Testis (tissue), 5 donors: ENCODE measurements at places on chromosomes 6 and 20. TPM values are rescaled to one million over a fixed set of nuclear protein-coding genes. Genes with fewer than 3 reads are reported as not detected.
A peak's percentile ranks its signal among the peaks of the same experiment; 100 is the strongest.

DNA sequence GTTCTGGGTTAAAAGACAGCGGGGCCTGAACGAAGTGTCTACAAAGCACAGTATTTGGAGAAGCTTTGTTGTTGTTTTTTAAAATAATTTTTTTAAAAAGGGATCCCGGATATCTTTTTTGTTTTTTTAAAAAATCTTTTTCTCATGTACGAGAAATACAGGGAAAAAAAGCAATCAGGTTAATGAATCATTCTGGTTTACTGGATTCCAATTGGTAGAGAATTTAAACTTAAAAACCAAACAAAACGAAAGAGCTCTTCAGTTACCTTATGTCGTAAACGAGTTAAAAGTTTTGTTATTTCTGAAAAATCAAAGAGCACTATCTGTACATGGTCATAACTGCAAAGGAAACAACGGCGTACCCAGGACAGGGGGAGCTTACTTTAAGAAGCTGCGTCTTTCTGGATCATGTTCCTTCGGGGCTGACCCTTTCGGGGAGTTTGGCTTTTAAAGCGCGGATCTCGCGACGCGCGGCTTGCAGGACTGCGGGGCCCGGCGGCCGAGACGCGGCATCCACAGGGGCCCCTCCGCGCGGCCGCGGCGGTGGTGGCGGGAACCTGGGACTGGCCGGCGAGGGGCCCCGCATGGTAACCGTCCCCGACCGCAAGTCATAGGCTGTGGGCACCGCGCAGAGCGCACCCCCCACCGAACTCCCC is 927 bp downstream of the IL20RA start:
- H3K27ac ChIP-seq: peak overlapping the region; percentile 84
- peak overlapping the region; percentile 91 for H3K4me3 ChIP-seq
- no peaks in the 10 kb centered on the region for H3K36me3 ChIP-seq
- no peaks in the 10 kb centered on the region for H3K27me3 ChIP-seq

Gene NKX2-4
- 0.99 TPM for polyA plus RNA-seq

GRCh38 chr6:115909923-115910546 is 150.7 kb downstream of the FRK start:
- H3K4me1 ChIP-seq: no peaks in the 10 kb centered on the region
- no peaks in the 10 kb centered on the region for H3K36me3 ChIP-seq
- DNase-seq: no peak
- H3K27me3 ChIP-seq: no peaks in the 10 kb centered on the region

Gene COL11A2
- polyA plus RNA-seq: 8.2 TPM

Gene PHF10
- 69.5 TPM for polyA plus RNA-seq

Gene CDS2
- 55.0 TPM for polyA plus RNA-seq

GRCh38 chr6:115514656-115515055 is 546.0 kb downstream of the FRK start:
- no peak overlapping the region for H3K4me3 ChIP-seq
- H3K4me1 ChIP-seq: no peaks in the 10 kb centered on the region
- DNase-seq: no peak
- H3K36me3 ChIP-seq: no peaks in the 10 kb centered on the region
- H3K27me3 ChIP-seq: no peaks in the 10 kb centered on the region

- no peaks in the 10 kb centered on the region for H3K4me1 ChIP-seq
- no peak overlapping the region for H3K27ac ChIP-seq
Measured at GRCh38 chr6:106973018-106973835, 1.3 kb downstream of the CD24 start.

Gene GGTLC1
- 20.7 TPM for polyA plus RNA-seq

Gene PERP
- 13.8 TPM for polyA plus RNA-seq

DNA sequence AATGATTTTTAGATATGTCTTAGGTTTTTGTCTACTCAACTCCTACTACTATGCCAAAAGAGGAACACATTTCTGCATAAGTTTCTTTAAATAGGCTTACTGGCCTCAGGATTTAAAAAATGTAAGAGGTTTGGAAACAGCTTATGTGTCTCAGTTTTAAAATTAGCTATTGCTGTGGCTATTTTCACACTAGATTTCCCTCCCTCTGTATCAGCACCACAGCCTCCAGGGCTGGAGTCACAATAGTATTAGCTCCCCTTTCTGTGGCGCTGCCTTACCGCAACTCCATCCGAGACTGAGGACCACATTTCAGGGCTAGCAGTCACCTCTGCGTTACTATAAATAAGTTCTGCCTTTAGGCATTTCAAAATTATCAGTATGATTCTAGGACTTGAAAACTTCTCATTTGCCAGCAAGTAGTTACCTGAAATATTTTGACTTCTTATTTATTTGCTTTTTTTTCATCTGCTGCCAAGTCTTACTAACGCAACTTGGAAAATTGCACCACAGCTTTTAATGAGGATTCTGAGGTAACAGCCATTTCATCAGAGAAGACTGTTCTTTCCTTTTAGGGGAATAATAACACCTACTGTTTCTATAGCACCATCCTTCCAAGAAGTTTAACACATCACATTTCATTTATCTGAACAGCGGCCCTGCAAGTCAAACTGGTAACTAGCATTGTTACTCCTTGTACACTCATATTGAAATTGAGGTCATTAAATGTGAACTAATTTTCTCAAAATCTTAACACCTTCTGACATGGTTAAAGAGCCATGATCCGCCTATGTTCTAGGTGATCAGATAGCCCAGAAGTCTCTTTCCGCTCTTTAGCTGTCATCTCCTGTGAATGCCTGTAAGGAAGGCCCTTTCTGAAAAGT is 105.9 kb downstream of the GJA10 start:
- no peak overlapping the region for H3K27ac ChIP-seq
- no peaks in the 10 kb centered on the region for H3K4me1 ChIP-seq
- H3K4me3 ChIP-seq: no peak overlapping the region
- H3K27me3 ChIP-seq: no peaks in the 10 kb centered on the region
- H3K36me3 ChIP-seq: no peaks in the 10 kb centered on the region
- no peak for DNase-seq

Gene MMP24
- 2.2 TPM for polyA plus RNA-seq

DNA sequence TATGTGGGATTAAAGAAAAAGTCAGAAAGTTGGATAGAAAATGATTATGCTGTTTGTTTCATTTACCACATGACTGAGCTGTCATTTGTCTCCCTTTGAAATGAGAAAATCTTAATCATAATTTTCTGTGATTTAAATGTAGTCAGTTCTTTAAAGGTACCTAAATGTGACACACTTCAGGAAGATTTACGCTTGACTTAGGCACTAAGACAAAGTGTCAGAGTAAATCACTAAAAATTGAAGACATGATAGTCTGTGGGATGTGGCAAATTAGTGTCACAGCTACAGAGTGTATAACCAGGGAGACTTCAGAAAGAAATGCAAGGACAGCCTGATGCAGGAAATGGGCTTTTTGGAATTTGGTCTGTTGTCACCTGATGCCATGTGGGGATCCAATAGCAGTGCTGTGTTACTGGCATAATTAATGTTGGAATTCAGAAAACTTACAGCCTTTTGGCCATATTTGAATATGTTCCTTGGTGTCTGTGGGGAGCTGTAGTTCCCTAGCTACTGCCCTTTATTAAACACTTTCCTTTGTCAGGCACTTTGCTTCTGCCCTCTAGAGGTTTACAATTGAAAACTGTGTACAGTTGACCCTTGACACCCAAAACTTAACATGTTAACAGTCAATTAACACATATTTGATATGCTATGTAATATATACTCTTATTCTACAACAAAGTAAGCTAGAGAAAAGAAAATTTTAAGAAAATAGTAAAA is 493.8 kb downstream of the UTRN start:
- no peak overlapping the region for H3K4me3 ChIP-seq
- no peak overlapping the region for H3K27ac ChIP-seq
- no peak for DNase-seq
- no peaks in the 10 kb centered on the region for H3K27me3 ChIP-seq
- no peaks in the 10 kb centered on the region for H3K36me3 ChIP-seq
- no peaks in the 10 kb centered on the region for H3K4me1 ChIP-seq

- H3K27me3 ChIP-seq: no peaks in the 10 kb centered on the region
- no peak overlapping the region for H3K4me3 ChIP-seq
- H3K4me1 ChIP-seq: no peaks in the 10 kb centered on the region
- H3K27ac ChIP-seq: no peak overlapping the region
- DNase-seq: no peak
Measured at GRCh38 chr6:143038833-143039232, 21.9 kb upstream of the AIG1 start.

DNA sequence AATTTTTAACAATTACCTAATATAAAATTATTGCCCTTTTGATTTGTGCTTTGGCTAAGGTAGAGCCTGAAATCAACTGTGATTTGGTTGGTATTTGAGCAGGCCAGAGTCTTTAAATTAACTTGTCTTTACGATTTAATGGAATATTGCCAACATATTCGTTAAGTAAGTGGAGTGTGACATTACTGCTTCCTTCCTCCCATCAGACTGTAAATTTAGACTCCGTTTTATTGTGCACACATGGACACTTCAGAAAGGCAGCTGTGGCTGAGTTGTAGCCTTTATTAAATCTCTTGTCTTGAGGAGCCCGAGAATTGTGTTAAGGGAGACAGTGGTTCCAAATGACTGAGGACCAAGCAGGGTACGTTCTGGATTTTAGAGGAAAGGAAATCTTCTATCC is 57.4 kb downstream of the CAP2 start:
- no peak overlapping the region for H3K4me3 ChIP-seq
- no peaks in the 10 kb centered on the region for H3K36me3 ChIP-seq
- H3K4me1 ChIP-seq: no peaks in the 10 kb centered on the region
- H3K27ac ChIP-seq: no peak overlapping the region
- no peak for DNase-seq
- no peaks in the 10 kb centered on the region for H3K27me3 ChIP-seq

Gene HMGA1
- polyA plus RNA-seq: 184 TPM

DNA sequence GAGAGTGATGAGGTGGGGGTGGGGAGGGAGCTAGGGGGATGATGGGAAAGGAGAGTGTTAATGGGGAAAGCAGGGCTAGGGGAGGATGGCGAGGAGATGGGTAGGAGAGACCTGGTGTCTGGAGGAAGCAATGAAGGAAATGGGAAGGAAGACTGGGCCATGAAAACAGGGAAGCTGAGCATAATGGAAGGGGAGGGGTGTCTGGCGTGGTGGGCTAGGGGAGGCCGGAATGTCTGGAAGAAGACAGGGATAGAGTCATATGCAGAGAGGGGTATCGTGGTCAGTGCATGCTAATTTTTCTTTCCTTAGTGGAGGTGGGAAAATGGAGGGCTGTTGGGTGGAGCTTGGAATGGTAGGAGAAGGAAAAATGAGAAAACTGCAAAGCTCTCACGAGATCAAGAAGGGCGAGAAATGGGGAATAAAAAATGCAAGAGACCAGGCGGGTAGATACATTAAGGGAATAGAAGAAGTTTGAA is 423 bp downstream of the KLHDC3 start:
- no peaks in the 10 kb centered on the region for H3K27me3 ChIP-seq
- no peak for DNase-seq
- H3K36me3 ChIP-seq: no peaks in the 10 kb centered on the region

- H3K27ac ChIP-seq: no peak overlapping the region
- no peaks in the 10 kb centered on the region for H3K36me3 ChIP-seq
- no peak overlapping the region for H3K4me3 ChIP-seq
- H3K4me1 ChIP-seq: no peaks in the 10 kb centered on the region
Measured at GRCh38 chr6:69813508-69813907, 16.7 kb upstream of the LMBRD1 start.

- no peaks in the 10 kb centered on the region for H3K36me3 ChIP-seq
- DNase-seq: peak; percentile 73
- no peak overlapping the region for H3K4me3 ChIP-seq
- H3K27ac ChIP-seq: peak overlapping the region; percentile 16
Measured at GRCh38 chr20:5078399-5078958, 41.3 kb downstream of the PCNA start.

GRCh38 chr6:144234935-144235334 is 50.2 kb upstream of the UTRN start:
- DNase-seq: no peak
- no peaks in the 10 kb centered on the region for H3K4me1 ChIP-seq
- H3K27me3 ChIP-seq: no peaks in the 10 kb centered on the region
- no peak overlapping the region for H3K4me3 ChIP-seq
- no peak overlapping the region for H3K27ac ChIP-seq

DNA sequence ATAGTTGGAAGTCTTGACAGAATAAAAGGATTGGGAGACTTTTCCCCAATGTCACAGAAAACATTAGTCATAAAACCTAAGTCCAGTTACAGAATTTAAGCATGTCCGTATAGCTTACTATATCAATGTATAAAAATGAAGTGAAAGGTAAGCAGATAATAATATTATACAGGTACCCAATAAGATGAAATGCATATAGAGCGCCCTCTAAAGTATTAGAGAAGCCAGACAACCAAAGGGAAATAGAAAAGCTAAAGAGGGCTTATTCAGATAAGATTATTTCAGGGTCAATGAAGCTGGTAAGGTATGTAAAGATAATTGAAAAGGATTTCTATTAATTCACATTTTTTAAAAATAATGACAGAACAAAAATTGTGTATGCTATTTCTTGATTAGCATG is 947.7 kb upstream of the MAP3K7 start:
- no peak overlapping the region for H3K4me3 ChIP-seq
- no peaks in the 10 kb centered on the region for H3K36me3 ChIP-seq
- no peak for DNase-seq
- no peak overlapping the region for H3K27ac ChIP-seq
- no peaks in the 10 kb centered on the region for H3K4me1 ChIP-seq

GRCh38 chr6:91487696-91488392 is 901.0 kb upstream of the MAP3K7 start:
- H3K27me3 ChIP-seq: no peaks in the 10 kb centered on the region
- DNase-seq: no peak
- no peak overlapping the region for H3K27ac ChIP-seq
- H3K36me3 ChIP-seq: no peaks in the 10 kb centered on the region

Gene PTK6
- polyA plus RNA-seq: 0.26 TPM

Gene MYMX
- 0.73 TPM for polyA plus RNA-seq

DNA sequence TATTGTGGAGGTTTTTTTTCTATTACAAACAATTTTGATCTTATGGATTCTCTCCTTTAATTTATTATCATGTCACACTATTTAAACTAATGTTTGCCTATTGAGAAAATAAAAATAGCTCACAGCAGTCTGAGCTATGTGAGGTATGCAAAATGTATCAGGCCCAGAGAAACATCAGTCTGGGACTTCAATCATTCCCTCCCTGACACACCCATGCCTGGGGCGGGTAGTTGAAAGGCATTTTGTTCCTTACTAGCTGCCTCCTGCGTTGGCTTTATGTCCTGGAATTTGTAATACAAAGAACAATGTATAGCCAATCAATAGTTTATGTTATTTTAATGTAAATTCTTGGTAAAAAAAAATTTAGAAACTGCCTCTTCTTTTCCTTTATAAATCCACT is 403.3 kb downstream of the EPM2A start:
- no peak overlapping the region for H3K4me3 ChIP-seq
- DNase-seq: no peak
- no peaks in the 10 kb centered on the region for H3K27me3 ChIP-seq
- no peak overlapping the region for H3K27ac ChIP-seq
- H3K4me1 ChIP-seq: no peaks in the 10 kb centered on the region

Gene TTLL9
- polyA plus RNA-seq: 32.7 TPM

Gene SH3BGRL2
- 5.5 TPM for polyA plus RNA-seq

GRCh38 chr6:2730353-2731107 is 20.2 kb downstream of the MYLK4 start:
- H3K36me3 ChIP-seq: no peaks in the 10 kb centered on the region
- H3K27ac ChIP-seq: peak overlapping the region; percentile 39
- no peak for DNase-seq
- H3K4me1 ChIP-seq: peaks cover 34% of the 10 kb centered on the region
- no peaks in the 10 kb centered on the region for H3K27me3 ChIP-seq
